Astrocyte (in vitro differentiated cells and primary cell): ENCODE measurements at places on chromosomes 12 and 14. TPM values are rescaled to one million over a fixed set of nuclear protein-coding genes. Genes with fewer than 3 reads are reported as not detected.

DNA sequence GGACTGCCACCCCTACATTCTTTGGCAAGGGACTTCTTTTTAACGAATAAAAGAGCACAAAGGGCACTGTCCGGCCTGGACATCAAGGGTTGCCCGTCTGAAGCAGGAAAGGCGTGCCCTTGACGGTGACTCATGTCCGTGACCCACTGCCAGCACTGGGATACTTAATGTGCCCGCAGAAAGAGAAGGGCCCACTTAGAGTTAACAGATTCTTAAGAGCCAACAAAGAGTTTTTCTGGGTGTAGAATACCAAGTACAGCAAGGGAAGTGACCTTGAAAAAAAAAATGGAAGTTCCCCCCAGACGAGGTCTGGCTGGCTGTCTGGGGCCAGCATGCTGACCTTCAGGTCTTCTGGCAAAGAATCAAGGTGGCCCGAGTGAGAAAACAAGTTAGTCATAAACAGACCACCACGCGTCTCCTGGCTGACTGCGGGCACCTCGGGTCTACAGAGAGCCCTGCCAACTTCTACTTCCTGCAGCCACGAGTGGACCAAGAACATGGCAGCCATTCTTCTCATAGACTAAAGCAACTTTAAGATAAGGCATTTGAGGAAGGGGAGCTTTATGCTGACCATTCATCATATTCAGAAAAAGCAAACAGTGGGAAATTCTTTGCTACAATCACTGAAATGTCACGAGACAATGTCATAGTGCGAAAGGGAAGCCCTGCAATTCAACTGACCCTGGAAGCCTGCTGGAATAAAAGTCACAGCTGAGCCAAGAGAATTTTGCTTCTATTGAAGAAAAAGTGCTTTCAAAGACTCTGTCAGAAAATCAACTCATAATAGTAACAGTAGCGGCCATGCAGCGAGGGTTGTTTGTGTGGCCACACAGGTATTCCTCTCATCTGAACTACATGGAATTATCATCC, 10.5 kb upstream of the SELPLG start:
- H3K4me3 ChIP-seq, result no peak overlapping the region
- H3K27ac ChIP-seq, result peak overlapping the region; percentile 7
- no peaks in the 10 kb centered on the region for H3K27me3 ChIP-seq
- DNase-seq, result peak; percentile 57
- peaks cover 52% of the 10 kb centered on the region for H3K36me3 ChIP-seq

DNA sequence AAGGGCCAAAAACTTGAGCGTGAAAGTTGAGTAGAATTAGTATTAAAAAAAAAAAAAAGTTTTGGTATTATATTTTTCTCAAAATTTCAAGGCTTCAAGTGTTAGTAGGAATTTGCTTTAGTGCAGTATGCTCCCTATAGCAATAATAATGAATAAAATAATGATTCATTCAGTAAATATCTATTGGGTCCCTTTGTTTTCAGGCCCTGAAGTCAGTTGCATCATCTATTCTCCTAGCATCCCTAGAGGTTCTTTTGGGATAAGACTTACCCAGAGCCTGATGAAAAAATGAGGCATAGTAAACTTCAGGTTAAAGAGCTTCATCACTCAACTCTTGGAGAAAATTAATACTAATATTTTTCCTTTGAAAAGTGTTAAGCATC, 1.1 kb downstream of the KMT5A start:
- H3K27me3 ChIP-seq, result no peaks in the 10 kb centered on the region
- H3K4me3 ChIP-seq, result peak overlapping the region; percentile 85
- H3K4me1 ChIP-seq, result peaks cover 19% of the 10 kb centered on the region
- H3K36me3 ChIP-seq, result no peaks in the 10 kb centered on the region
- H3K27ac ChIP-seq, result peak overlapping the region; percentile 65

GRCh38 chr12:8065991-8066594, at the start of gene C3AR1:
TSS of gene C3AR1 (minus strand) at chr12:8066359. CDS start at chr12:8060185, 6,174 bp downstream.
- peaks cover 6% of the 10 kb centered on the region for H3K4me1 ChIP-seq
- no peaks in the 10 kb centered on the region for H3K27me3 ChIP-seq
- no peak within 1 kb of the TSS for H3K27ac ChIP-seq

DNA sequence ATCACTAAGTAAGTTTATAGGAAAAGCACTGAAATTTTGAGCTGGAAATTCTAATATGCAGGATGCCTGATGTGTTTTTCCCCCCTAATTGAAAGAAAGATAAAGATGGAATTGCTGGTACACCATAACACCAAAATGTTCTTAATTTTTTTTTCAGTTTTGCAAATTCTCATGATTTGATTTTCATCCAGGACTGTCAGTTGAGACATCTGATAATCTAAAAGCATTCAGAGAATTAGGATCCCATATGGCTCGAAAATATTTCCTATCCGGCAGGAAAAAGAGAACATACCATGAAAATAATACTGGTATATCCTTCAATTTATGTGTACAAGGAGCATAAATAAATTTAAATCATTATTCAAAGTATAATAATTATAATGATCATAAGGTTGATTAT, 452.1 kb downstream of the APAF1 start:
- H3K4me3 ChIP-seq, result no peak overlapping the region
- DNase-seq, result no peak
- no peaks in the 10 kb centered on the region for H3K4me1 ChIP-seq
- no peaks in the 10 kb centered on the region for H3K36me3 ChIP-seq
- H3K27ac ChIP-seq, result no peak overlapping the region

Gene CHD8
- total RNA-seq, result 108 and 111 TPM in 2 replicates
